ENCODE measurements at places on chromosomes 4 and X. TPM values are rescaled to one million over a fixed set of nuclear protein-coding genes. Genes with fewer than 3 reads are reported as not detected.

DNA sequence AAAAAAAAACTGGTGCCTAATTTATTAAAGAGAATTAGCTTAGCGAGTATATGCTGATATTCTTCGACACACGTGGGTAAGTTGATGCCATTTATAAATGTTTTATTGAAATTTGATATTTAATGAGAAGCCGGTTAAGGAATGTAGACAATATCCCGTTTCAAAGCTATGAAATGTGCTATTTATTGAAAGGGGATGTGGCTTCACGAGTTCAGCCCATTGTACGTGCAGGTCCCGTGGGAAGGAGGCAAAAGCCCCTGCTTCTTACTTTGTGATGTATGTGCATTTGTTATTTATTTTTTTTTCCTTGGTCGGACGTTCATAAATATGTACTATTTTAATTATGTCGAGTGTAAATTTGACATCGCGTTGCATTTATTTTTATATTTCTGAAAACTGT, 20.2 kb downstream of the SHOX start:
- no peak for DNase-seq

DNA sequence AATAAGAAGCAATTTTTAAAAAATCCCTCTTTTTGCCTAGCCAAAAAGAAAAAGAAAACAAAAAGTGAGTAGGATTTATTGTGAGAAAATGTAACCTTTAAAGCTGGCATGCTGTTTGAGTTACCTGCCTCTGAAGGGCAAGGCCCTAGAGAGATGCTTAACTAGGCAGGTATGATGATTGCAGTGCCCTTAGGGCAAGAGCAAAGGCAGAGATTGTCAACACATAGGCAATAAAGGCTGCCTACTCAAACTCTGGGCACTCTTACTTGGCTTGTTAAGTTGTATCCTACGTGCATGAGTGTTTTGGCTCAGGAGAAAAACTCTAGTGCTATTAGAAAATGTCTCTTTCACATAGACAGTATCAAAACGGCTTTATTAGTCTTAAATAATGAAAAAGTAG, 306.0 kb downstream of the RPA4 start:
- DNase-seq, result no peak

DNA sequence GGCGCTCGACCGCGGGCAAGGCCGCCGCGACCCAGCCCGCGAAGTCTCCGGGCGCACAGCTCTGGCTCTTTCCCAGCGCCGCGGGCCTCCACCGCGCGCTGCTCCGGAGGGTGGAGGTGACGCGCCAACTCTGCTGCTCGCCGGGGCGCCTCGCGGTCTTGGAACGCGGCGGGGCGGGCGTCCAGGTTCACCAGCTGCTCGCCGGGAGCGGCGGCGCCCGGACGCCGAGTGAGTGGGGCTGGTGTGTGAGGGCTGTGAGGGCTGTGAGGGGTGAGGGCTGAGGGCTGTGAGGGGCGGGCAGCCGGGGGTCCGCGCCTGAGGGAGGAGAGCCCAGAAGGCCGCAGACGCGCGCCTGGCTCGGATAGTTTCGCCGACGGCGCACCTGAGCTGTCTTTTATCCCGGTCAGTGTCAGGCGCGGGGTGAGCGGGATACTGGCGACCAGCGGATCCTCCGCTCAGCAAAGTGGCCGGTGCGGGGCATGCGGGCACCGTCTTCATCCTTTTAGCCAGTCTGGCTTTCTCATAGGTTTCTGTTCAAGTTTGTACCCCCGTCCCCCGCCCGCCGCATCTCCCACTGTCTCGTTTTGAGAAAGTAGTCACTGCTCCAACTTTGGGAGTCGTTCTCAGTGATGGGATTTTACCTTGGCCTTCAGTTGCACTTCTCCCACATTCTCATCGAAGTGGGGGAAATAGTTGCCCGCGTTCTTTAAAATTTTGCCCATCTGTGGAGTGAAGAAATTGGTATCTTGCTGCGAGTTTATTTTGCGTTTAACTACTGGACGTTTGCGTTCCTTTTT, 586 bp downstream of the HERC5 start:
- DNase-seq, result peak; percentile 62

GRCh38 chr4:153233761-153234371, 29.6 kb downstream of the TRIM2 start:
- DNase-seq, result no peak

GRCh38 chr4:158825433-158826036, 56.7 kb downstream of the FNIP2 start:
- no peak for DNase-seq

- no peak for DNase-seq
These were observed 14.5 kb downstream of the GUCY1B1 start for GRCh38 chr4:155773196-155773800.

MID2 gene
- total RNA-seq, result 20.3 TPM

MAGEA10 gene
- total RNA-seq, result not detected

GRCh38 chr4:184563621-184564020, 85.6 kb downstream of the CASP3 start:
- DNase-seq, result no peak

GRCh38 chr4:113641025-113641431, 120.5 kb downstream of the CAMK2D start:
- no peak for DNase-seq

RTL3 gene
- total RNA-seq, result not detected

MTNR1A gene
- not detected for total RNA-seq

KCND1 gene
- 1.8 TPM for total RNA-seq

SPIN2A gene
- total RNA-seq, result 0.74 TPM

DNA sequence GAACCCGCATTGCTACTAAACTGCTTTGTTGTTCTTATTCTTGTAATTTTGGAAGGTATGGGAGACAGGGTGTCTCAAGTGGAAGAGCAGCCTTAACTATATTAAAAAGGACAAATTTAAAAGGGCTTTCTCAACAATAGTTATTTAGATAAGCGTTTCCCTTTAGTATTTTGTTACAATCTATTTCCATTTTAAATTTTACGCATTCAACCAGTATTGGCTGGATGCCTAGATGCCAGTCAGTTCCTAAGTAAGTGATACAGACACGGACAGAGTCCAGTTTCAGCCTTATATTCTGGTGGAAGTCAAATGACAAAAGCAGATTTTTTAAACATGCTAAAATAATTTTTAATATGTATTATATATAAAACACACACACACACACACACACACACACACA, 28.3 kb downstream of the FAT1 start:
- no peak for DNase-seq

DNA sequence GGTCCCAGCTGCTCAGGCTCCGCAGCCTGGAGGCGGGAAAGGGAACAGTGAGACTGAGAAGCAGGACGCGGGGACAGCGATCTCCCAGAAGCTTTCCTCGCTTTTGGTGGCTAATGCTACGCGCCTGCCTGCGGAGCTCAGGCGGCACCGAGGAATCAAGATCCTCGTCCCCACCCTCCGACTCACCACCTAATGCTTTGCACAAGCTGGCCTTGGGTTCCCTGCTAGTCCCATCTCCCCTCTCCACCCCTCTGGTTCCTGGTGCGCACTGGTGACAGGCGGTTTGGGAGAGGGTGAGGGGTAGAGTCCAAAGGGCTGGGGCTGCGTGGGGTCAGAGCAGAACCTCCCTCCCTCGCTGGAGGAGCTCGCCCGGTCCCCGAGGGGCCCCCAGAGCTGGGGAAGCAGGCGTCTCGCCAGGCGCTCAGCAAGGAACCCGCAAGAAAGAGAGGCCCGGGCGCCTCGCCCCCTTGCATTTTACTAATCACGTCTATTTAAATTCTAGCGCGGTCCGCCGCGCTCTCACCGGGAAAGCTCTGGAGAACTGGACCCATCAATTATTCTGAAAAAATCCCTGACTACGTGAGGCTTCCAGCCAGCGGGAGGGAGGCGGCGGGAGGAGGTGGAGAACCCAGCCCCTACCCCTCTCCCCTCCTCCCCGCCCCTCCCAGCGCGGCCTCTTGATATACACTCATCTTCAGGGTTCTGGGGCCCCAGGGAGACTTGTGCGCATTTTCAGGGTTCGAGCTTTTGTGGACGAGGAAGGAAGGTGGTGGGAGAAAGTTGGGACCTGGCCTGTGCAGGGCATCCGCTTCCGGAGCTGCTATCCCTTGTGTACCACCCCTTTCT, 9.1 kb downstream of the POU4F2 start:
- no peak for DNase-seq

GRCh38 chr4:168933423-168933822, 76.6 kb downstream of the CBR4 start:
- DNase-seq, result no peak

DNA sequence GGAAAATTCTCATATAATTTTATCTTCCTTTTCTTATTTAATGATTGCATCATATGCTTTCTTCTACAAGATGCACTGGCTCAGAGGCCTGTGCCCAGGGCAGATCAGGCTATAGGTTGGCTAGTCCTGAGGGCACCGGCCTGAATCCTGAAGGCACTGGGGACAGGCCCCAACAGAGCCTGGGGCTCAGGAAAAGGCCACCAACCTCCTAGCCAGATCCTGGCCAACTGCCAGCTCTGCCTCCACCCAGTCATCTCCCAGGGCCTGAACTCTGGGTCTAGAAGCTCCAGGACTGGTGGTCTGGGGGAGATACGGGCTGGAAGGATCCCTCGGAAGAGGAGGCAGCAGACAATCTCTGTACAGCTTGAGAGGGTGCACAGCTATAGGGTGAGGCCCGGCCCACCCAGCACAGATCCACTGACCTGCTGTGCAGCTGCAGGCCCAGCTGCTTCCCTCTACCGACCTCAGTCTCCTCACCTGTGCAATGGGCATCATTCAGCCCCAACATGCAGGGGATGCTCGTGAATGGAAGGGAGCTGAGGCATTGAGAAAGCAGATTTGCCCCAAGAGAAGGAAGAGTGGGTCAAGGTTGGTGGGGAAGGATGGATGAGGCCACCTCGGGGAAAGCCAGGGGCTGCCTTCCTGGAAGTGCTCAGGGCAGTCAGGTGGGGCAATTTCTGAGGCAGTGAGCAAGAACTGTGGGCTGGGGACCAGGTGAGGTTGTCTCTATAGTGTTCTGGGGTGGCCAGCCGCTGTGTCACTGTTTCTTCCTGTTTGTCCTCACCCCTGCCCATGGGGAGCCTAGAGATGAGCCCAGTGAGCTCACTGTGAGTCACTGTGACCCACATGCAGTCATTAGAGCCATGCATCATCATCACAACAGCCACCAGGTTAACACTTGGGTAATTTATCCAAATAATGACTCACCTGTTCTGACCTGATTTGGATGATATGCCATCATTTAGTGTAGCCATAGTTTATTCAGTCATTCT, 22.4 kb upstream of the XAGE2 start:
- no peak for DNase-seq

GRCh38 chr4:133839326-133839725, 362.3 kb downstream of the PABPC4L start:
- DNase-seq, result no peak

GRCh38 chr4:73844345-73844744, 7.9 kb downstream of the CXCL6 start:
- DNase-seq, result no peak

GRCh38 chr4:83124111-83124780, 9.7 kb upstream of the PLAC8 start:
- no peak for DNase-seq

CYSLTR1 gene
- 10.5 TPM for total RNA-seq

GRCh38 chr4:38610521-38610920, 53.5 kb upstream of the KLF3 start:
- DNase-seq, result no peak

GRCh38 chrX:115402299-115402698, 112.8 kb downstream of the LUZP4 start:
- no peak for DNase-seq

APELA gene
- total RNA-seq, result not detected

- DNase-seq, result no peak
These were observed 54.3 kb downstream of the NRK start for GRCh38 chrX:105876658-105877057.

- no peak for DNase-seq
These were observed 113.0 kb downstream of the AMELX start for GRCh38 chrX:11406109-11406765.

RNF128 gene
- total RNA-seq, result 15.4 TPM

NXF2B gene
- total RNA-seq, result 1.0 TPM

STOX2 gene
- total RNA-seq, result 12.8 TPM

DNA sequence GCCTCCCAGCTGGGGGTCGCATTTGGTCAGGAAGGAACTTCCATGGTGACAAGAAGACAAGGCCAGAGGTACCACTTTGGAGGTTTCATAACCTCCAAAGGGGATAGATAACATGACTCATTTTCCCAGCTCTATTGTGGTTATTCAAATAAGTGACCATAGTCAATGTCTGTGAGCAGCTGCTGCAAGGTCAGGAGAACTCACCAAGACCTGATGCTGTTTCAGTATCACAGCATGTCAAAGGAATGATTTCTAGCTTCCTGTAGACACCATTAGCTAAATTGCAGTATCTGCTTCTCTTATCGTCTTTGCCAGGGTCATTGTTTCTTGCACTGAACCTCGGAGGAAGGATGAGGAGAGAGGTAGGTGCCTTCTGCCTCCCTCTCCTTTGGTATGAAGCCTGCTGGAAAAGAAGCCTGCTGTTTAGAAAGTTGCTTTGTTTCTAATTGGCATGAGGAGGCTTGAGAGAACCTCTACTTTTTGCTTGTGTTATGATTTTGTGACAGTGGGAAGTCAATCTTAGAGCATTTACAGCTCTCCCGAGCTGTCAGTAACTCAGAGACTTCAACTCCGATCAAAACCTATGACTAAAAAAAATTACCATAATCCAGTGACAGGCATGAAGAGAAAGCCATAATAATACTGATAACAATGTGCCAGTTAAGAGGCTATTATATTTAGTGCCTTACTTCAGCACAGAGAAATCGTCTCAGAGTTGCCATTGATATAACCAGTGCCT, 38.0 kb upstream of the GATB start:
- DNase-seq, result no peak

DNA sequence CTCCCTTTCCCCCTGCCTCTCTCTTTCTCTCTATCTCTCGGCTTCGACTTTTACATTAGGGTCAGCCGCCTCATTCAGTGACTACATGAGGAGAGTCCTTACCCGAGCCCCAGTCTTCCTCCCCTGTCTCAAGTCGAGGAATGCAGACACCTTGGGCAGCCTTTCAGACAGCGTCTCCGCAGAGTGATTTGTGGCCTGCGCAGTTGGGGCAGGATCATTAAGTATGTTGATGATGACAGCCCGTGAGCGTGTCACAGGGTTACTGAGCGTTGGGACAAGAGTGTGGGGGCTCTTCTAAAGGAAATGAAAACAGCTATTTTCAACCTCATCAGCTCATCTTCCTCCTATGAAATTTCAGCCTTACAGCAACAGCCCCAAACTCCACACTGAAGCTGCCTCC, 312.1 kb upstream of the GATB start:
- DNase-seq, result no peak

GRCh38 chr4:1271686-1272085, 18.0 kb upstream of the MAEA start:
- DNase-seq, result no peak

MAMLD1 gene
- total RNA-seq, result 3.0 TPM

PHKA1 gene
- total RNA-seq, result 3.9 TPM

DNA sequence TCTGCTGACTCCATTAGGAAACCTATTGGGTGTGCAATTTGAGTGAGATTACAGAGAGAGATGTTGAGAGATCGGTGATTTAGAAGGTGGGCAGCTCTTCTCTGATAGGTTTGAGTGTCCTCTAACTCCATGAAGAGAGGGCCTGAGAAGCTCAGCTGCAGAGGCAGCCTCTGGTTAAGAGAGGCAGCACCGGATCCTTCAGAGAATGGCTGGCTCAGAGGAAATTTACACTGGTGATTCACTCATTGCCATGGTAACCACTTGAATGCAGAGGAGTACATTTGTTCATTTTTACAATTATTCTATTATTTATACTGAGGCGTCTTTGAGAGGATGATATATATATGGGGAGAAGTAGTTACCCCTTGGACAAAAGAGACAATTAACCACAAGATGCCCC, 171.7 kb downstream of the PDGFRA start:
- no peak for DNase-seq

All from lower lobe of right lung (tissue), 2 donors.